ENCODE measurements at places on chromosomes 16 and 17.

- DNase-seq, result no peak
These were observed 15.1 kb downstream of the CEP20 start for GRCh38 chr16:15873301-15873700.

GRCh38 chr16:26134588-26134987 is 442.8 kb downstream of the HS3ST4 start:
- no peak for DNase-seq

- DNase-seq, result no peak
These were observed 88.2 kb downstream of the IRF8 start for GRCh38 chr16:85986931-85987749.

GRCh38 chr17:39667945-39668924 is at the start of gene PNMT:
Gene PNMT (plus strand): TSS chr17:39668453. CDS start chr17:39668476, 23 bp downstream.
- DNase-seq, result no peak

DNA sequence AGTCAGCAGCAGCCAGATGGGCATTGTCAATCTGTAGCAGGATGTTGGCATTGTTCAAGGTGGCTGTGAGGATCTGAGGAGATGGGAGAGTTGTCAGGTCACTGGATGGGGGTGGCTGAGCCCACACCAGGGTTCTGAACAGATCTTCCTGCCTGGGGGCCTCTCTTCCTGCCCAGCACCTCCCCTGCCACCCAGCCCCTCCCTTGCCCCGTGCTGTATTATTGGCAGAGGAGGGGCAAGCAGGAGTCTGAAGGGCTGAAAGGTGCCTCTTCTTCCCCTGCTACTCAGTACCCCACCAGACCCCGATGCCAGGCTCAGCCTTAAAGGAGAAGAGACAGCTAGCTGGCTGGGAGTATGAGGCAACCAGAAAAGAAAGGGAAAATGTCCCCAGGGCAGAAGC is 93.0 kb downstream of the GOSR1 start:
- DNase-seq, result no peak

- DNase-seq, result peak; percentile 51
These were observed at the start of gene AKTIP for GRCh38 chr16:53502331-53503269. Gene AKTIP (minus strand): TSS chr16:53503209. CDS start chr16:53500259, 2,950 bp downstream.

GRCh38 chr17:12887088-12887487 is 97.8 kb downstream of the ARHGAP44 start:
- no peak for DNase-seq

- DNase-seq, result no peak
These were observed 3.3 kb upstream of the N4BP1 start for GRCh38 chr16:48613061-48613957.

Measured in left renal cortex interstitium (tissue), 4 donors.